Omental fat pad (tissue), 4 donors: ENCODE measurements at places on chromosomes 2 and 18. TPM values are rescaled to one million over a fixed set of nuclear protein-coding genes. Genes with fewer than 3 reads are reported as not detected.

KCNG2 gene
- 0.75 TPM for total RNA-seq

OSR1 gene
- total RNA-seq = 124 TPM

SCLY gene
- total RNA-seq = 13.5 TPM

GKN2 gene
- not detected for total RNA-seq

TMEM200C gene
- not detected for total RNA-seq

IL1A gene
- total RNA-seq = 0.24 TPM

HOXD4 gene
- total RNA-seq = 1.3 TPM

MC5R gene
- 1.2 TPM for total RNA-seq

CBLN2 gene
- 0.19 TPM for total RNA-seq
